ENCODE measurements at places on chromosomes 11 and 22. TPM values are rescaled to one million over a fixed set of nuclear protein-coding genes. Genes with fewer than 3 reads are reported as not detected.

The MYO7A gene
- 1.4 TPM for polyA plus RNA-seq

The OR52A1 gene
- not detected for polyA plus RNA-seq

The MYRF gene
- polyA plus RNA-seq, result 21.7 TPM

The TMEM151A gene
- polyA plus RNA-seq, result 0.44 TPM

The TRIM49D1 gene
- not detected for polyA plus RNA-seq

The MGAT3 gene
- 11.1 TPM for polyA plus RNA-seq

DNA sequence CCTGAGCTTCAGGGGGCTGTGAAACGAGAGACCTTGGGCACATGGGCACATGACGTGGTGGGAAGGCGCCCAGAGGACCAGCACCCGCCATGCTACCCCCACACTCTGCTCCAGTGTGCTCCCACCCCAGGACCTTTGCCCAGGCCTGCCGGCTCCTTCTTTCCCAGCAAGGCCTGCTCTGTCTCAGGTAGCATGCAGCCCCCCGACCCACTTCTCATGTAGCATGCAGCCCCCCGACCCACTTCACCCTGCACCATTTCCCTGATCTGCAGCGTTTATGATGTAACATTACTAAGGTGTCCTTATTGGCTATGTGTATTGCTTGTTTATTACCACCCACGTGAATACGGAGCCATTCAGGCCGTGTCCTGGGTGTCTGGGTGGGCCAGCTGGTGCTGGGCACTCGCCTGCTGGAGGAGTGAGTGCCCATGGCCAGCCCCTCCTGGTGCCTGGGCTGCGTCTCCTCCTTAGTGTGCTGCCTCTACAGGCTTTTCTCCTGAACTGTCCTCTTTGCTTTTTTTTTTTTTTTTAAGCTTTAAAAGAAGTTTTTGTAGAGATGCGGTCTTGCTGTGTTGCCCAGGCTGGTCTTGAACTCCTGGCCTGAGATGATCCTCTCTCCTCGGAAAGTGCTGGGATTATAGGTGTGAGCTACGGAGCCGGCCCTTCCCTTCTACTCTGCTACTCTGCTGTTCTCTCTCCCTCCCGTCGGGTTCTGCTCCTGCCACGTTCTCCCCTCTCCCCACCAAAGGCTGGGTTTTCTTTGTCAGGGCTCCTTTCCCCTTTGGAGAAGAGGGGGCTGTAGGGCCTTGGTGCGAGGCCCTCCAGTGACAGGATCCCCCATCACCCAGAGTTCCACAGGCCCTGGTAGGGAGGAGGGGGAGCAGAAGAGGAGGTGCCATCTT lies 29.4 kb downstream of the LRP5 start:
- DNase-seq, result no peak

- DNase-seq, result no peak
Measured at GRCh38 chr11:64694821-64695365, 28.1 kb downstream of the NRXN2 start.

DNA sequence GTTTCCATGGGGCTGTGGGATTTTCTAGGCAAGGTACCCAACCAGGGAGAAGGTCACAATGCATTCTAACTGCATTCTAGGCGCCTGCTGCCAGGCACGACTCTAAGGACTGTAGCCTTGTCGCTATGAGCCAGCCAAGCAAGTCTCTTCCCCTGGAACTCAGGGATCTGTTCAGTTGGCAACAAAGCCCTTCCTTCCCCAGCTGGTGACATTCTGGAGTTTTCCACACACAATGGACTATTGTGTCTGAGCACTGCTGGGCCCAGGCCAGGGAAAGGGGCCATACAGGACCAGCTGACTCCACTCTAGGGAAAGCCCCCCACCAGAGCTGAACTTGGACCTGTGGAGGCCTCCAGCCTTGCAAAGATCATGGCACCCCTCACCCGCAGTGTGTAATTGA lies 116.8 kb downstream of the RRAS2 start:
- DNase-seq, result no peak

GRCh38 chr22:50506611-50507420 lies 686 bp downstream of the LMF2 start:
- DNase-seq, result no peak

- no peak for DNase-seq
Measured at GRCh38 chr11:9796854-9797253, 133.0 kb downstream of the SWAP70 start.

GRCh38 chr11:95585069-95585751 lies 204.4 kb downstream of the FAM76B start:
- DNase-seq, result no peak

- DNase-seq, result no peak
Measured at GRCh38 chr11:131038597-131038996, 122.3 kb upstream of the SNX19 start.

DNA sequence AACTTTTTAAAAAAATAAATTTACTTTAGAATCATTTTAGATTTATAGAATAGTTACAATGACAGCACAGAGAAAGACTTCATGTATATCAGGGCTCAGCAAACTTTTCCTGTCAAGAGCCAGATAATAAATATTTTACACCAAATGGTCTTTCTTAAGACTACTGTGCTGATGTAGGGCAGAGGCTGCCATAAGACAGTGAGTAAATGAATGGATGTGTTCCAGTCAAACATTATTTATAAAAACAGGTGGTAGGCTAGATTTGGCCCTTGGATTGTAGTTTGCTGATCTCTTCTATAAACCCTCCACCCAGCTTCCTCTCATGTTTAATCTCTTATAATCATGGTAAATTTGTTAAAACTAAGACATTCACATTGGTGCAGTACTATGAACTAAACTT lies 33.0 kb downstream of the CECR2 start:
- DNase-seq, result no peak

DNA sequence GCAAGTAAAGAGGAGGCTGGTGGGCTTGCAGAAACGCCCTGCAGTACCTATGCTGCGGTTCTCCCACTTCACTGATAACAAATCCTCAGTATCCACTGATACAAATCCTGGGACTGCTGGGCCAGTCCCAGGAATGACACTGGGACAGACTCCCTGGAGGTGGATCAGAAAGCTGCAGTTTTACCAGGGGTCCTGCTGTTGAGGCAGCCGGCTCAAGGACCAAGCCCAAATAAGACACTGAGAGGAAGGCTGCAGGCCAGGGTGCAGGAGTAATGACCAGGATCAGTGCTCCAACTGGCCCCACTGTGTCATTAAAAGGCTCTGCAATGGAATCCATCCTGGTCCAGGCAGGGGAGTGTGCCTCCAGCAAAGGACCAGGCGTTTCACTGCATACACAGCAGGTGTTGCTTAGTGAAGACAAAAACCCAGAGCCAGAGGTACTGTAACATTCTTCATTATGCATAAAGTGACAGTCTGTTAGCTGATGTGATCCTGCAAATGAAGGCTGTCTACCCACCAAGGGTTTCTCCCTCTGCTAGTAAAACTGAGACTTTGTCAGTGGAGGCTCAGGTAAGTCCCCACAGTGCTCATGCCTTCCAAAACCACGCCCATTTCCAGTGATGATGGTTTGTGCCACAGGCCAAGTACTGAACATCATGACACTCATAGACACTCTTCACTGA lies 1.4 kb upstream of the C22orf39 start:
- no peak for DNase-seq

Data from small intestine (tissue), 16 donors.